CD4-positive, alpha-beta T cell treated with Interleukin-6 at 100 ng/mL for 8 hours (primary cell): ENCODE measurements at places on chromosomes 2 and 18.

DNA sequence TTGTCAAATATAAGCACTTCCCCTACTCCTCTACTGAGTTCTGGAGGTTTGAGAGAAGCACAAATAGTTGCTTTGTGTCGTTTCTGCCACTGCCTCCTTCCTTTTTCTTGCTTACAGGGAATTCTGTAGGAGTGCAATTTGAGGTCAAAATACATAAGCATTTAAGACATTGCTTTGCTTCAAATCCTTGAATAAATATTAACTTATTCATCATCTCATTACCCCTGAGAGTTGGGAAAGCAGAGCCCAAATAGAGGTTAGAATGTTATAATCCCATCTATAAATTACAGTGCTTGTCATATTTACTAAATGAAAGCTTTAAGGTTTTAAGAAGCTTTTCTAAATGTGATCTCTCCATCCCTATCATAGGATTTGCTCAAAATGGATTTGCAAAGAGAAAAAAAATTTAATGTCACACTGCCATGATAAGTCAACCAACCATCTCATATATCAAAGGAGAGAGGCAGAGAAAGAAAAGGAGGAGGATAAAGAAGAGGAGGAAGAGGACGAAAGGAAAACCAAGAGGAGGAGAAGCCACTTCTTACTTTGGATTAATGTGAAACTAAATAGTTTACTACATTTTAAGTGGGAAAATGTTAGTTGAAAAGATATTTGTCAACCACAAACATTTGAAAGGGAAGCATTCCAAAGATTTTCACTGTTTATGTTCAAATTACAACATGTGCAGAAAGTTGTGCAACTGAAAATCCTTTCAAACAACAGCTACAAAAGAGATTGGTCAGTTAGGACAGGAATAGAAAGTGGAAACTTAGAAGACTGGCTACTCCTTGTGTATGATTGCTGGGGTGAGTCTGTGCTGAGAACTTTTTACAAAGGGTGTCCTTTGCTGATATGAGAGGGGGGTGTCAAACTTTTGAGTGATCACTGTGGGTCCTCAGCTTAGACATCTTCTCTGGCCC, 277.3 kb upstream of the FN1 start:
- no peak for DNase-seq

- DNase-seq: no peak
Observed at GRCh38 chr2:60535685-60536312, 17.7 kb downstream of the BCL11A start.

- DNase-seq: no peak
Observed at GRCh38 chr2:230179907-230180306, 39.9 kb downstream of the SP110 start.

GRCh38 chr2:118309257-118309945, 221.1 kb downstream of the INSIG2 start:
- DNase-seq: no peak

DNA sequence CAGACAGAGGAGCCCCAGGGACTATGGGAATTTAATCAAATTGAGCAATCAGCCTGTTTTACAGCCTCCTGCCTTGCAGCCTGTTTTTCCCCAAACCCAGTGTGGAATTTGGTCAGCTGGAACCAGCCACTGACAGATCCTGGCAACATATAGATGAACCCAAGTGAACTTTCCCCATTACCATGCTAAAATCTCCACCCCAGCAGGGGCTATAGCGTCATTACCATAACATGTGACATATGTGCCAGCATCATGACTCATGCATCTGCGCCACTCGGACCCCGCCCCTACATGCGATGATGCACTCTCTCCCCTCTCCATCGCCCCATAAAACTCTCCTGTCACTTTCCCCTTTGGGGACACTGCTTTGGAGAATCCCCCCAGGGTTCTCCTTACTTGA, 17.3 kb upstream of the FEZ2 start:
- no peak for DNase-seq

DNA sequence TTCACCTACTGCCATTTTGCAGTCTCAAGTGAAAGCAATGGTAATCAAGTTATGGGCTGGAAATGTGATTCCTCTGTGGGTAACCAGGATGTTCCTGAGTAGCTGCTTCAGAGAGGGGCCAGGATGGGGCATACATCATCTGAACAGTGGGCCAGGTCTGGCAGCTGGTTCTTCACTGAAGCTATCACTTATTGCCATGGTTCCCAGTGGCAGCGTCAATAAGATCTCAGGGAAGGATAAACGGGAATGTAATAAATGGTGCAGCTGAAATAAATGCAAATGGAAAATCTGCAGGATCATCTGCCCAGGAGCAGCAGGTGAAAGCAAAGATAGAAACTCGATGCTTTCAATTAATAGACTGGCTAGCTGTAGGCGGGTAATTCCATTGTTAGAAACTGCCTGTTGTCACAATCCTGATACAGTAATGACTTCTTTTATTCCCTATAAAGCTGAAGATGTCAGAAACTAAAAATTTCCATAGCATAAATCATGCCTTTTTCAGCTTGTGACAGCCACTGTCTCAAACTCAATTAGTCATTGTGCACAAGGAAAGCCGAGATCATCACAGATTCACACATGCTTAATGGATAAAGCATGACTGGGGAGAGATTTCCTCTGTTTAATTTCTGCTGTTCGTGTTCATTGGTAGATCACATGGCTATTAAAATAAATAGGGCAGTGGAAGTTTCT, 56.2 kb upstream of the CCDC85A start:
- no peak for DNase-seq

DNA sequence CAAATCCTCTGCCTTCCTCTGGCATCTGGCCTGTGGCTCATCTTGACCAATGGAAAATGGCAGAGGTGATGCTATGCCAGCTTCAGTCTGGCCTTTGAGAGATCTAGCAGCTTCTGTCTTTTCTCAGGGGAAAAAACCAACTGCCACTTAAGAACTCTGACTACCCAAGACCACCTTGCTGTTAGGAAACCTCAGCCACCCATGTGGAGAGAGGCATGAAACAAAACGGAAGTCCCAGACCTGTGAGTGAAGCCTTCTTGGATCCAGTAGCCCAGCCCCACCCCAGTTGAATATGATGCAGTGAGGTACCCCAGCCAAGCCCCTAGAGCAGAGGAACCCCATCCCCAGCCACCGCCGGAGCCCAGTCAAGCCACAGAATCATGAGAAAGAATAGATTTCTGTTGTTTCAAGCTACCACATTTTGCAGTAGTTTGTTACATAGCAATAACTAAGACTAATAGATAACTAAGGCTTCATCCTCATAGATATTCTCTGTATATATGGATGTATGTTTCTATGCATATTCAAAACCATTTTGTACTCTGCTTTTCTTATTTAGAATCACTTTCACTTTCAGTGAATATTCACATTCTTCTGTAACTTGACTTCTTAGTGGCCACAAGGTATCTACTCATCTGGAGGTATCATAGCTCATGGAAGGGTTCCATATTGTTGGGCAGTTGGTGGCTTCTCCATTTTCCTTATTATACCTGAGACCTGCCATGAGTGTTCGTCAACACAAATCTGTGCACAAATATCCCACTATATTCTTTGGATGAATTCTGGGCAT, 142.1 kb downstream of the FBXO15 start:
- DNase-seq: no peak

DNA sequence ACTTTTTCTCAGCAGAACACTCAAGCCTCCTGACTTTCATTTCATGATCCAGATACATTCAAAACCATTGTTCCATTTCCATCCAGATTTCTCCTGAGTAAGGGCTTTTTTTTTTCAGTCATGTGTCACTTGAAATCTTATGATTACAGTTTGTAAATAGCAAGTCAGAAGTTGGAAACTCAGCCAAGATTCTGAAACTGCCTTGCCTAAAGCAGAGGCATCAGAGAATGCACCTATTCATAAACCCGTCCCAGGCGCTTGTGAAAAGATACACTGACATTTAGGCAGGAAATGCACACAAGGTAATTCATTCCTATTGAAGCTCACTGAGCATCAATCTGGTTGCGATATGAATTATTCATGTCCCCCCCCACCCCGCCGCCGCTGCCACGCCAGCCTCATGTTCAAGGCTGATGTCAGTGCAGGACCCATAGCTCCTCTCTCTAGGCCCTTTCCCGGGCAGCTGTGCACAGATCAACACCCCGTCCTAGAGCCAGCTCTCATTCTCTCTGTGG, 30.4 kb upstream of the MGAT4A start:
- DNase-seq: peak; percentile 63

DNA sequence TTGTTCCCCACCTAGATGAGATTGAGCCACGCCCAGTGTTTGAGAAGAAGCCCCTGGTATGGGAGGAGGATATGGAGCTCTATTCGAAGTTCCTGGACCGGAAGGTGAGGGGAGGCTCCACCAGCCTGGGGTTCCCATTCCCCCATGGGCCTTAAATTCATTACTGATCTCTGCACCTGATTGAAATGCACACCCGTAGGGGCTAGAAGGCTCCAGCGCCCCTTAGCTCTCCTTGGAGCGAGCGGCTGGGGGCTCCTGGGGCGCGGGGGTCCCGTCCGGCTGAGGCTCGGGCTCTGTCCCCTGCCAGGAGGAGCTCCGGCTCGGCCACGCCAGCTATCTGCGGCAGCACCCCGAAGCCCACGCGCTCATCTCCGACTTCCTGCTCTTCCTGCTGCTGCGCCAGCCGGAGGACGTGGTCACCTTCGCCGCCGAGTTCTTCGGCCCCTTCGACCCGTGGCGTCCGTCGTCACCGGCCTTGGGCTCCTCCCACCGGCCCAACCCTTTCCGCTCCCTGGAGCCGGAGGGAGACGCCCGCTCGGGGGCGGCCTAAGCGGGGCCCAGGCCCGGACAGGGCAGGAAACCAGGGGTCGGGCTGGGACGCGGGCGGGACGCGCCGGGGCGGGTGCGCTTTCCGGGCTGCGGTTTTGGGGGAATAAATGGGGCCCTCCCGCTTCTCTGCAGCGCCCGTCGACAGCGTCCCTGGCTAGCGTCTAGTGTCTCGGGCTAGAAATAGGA, 10.9 kb downstream of the CATIP start:
- peak; percentile 67 for DNase-seq

DNA sequence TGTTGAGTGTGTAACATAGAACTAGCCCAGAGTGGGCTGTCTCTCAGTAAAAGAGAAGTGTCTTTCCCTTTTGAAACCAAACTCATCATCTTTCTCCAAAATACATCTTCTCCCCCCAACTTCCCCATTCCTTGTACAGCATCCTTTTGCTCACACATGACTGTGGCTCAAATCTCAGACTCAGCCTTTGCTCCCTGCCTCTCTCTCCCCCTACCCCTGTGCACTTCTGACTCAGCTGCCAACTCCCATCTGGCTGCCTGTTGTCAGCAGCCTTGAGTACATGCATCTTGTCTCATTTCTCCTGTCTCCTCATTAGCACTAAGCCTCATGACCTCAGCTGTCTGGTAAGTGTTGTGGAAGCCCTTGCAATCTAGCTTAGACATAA, 18.1 kb upstream of the MGAT4A start:
- DNase-seq: no peak

GRCh38 chr2:158305501-158305900, 151.1 kb downstream of the CCDC148 start:
- no peak for DNase-seq

DNA sequence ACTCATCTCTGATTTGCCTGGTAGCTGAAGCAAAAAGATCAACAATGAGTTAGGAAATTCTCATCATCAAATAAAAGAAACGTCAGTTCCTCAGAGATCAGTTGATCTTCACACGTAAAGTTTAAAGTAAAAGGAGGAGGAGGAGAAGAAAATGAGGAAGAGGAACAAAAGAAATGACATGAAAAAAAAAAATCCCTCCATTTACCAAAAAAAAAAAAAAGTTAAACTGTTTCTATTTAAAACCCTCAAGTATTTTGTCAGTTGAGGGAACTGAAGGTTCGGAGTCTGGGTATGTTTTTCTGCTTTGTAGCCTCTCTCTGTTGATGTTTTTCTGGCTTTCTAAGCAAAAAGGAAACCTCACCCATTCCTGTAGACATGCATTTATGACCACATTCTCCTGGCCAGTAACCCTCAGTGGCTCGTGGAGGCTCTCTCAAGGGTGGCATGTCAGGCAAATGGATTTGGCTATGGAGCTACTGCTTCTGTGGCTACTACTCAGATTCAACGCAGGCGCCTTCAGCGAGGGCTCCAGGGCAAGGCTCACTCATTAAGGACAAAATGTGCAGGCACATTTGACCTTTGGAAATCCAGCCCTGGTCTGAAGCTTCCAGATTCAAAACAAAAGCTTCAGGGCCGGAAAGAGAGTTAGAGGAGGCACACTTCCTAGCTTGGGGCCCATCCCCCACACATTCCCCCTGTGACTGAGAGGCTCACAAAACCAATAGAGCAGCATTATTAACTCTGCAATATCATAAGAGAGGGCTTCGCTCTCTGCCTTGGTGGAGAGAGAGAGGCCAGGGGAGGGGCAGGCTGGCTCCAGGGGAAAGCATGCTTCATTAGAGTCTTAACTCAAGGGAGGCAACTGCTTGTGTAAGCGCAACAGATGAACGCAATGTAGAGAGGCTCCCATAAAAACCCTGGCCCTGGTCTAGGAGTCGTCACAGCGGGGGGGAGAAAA, 22.3 kb downstream of the KLF7 start:
- peak; percentile 66 for DNase-seq

DNA sequence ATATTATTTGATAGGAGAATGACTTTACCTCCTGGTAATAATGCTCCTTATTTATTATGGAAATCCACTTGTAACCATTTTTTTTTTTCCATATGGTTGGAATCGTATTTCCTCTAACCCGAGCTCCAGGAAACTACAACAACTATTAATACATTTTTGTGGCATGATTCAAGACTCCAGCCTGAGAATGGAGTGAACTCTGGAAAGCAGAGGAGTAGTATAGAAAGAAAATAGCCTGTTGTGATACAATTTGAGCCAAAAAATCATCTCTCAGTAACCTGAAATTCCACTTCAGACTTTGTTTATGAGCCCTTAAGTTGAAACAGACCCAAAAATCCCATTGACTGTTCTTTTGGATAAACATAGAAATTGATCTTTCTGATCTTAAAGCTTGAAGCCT, 921.1 kb downstream of the SOCS6 start:
- no peak for DNase-seq

GRCh38 chr2:113901943-113902342, 12.1 kb downstream of the ACTR3 start:
- DNase-seq: no peak

- no peak for DNase-seq
Observed at GRCh38 chr2:158723921-158724802, 71.0 kb upstream of the DAPL1 start.

GRCh38 chr18:22066083-22066485, 103.3 kb upstream of the GATA6 start:
- no peak for DNase-seq

DNA sequence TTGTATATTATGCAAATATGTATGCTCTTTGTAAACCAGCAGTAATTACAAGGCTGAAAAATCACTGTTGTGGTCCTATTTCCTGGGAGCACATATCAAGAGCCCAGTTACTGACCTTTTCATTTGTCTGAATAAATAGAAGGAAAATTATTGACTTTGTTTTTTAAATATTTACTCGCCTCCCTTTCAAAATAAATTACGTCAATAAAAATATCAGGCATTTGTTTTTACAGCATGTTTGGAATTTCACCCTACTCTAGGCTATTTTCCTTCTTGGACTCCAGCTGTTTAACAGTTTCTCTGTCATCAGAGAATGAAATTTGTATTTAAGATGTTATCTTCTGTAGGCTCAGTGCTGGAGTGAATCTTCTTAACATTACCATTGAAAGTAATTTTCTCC, 59.9 kb upstream of the LRATD1 start:
- no peak for DNase-seq
